ENCODE measurements at places on chromosomes 4 and X. TPM values are rescaled to one million over a fixed set of nuclear protein-coding genes. Genes with fewer than 3 reads are reported as not detected.
A peak's percentile ranks its signal among the peaks of the same experiment; 100 is the strongest.

Gene PRKG2
- polyA plus RNA-seq = 0.15 TPM

Gene SLC6A14
- polyA plus RNA-seq = not detected

Gene CPZ
- 51.0 TPM for polyA plus RNA-seq

Gene RBM47
- 10.3 TPM for polyA plus RNA-seq

Gene GALNTL6
- not detected for polyA plus RNA-seq

Gene VCX3A
- 0.10 TPM for polyA plus RNA-seq

Gene JCHAIN
- 8.9 TPM for polyA plus RNA-seq

Gene RAB40AL
- not detected for polyA plus RNA-seq

Gene RXFP1
- polyA plus RNA-seq = 0.93 TPM

Gene PDE6B
- 2.3 TPM for polyA plus RNA-seq

GRCh38 chr4:84492737-84493091 is 6.4 kb downstream of the NKX6-1 start:
- DNase-seq = no peak

GRCh38 chr4:20528508-20528907 is 171.8 kb upstream of the PACRGL start:
- no peak for DNase-seq

GRCh38 chr4:62804075-62804474 is 1603.9 kb downstream of the ADGRL3 start:
- DNase-seq = no peak

- no peak for DNase-seq
Measured at GRCh38 chrX:23844502-23845138, 61.6 kb downstream of the SAT1 start.

GRCh38 chrX:100373673-100374072 is 36.4 kb downstream of the PCDH19 start:
- DNase-seq = no peak

DNA sequence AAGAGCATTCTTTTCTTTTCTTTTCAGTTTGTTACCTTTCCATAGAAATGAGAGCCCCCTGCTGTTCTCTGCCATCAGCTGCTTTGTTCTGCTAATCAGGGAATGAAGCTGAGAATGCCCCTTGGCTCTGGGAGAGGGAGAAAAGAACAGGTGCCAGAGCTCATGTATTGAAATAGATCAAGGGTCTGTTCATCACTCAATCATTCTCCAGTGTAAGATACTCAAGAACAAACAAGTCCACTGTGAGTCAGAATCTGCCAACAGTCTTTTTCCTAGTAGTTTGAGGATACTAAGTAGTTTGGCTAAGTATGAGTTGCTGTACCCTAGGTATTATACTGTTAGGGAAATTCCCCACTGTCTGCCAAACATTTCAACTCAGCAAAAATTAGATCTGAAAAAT is 144.3 kb downstream of the RTL3 start:
- no peak for DNase-seq

GRCh38 chr4:58093352-58093751 is 983.2 kb upstream of the IGFBP7 start:
- no peak for DNase-seq

GRCh38 chr4:189940178-189941004 is at the start of gene FRG1:
Gene FRG1, plus strand, starts transcription at chr4:189940872. Its CDS starts 138 bp downstream, at chr4:189941010.
- DNase-seq = peak; percentile 98

GRCh38 chr4:16817286-16817685 is 81.2 kb downstream of the LDB2 start:
- no peak for DNase-seq

DNA sequence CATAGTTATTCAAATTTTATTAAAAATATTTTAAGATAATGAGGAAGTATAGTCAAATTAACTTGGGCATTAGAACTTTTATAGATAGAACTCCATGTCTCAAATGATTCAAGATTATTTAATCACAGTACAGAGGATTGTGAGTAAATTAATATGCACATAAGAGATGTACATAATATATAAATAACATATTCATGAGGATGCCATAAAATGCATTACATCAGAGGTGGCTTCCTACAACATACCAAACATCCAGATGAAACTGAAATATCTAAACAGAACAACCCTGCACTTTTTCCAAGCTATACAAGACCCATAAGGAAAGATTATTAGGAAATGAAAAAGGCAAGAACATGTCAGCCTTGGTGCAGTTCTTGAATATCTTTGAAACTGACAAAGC is 91.3 kb upstream of the NAP1L5 start:
- no peak for DNase-seq

DNA sequence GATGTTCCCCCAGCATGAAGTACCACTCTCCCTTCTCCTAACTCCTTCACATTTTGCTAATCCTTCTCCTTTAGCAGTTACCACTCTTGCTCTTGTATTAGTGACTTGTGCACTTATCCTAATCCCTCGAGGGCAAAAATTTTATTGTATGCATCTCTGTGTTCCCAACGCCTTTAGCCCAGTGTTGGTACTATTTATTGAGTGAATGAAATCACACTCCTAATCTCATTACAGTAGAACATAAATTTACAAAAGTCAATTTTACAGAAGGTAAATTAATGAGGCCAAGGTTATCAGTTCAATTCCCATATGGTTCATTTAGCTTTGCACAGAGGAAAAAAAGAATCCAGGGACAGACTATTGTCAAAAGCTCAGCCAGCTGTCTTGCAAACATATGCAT is 178.4 kb downstream of the NR3C2 start:
- no peak for DNase-seq

DNA sequence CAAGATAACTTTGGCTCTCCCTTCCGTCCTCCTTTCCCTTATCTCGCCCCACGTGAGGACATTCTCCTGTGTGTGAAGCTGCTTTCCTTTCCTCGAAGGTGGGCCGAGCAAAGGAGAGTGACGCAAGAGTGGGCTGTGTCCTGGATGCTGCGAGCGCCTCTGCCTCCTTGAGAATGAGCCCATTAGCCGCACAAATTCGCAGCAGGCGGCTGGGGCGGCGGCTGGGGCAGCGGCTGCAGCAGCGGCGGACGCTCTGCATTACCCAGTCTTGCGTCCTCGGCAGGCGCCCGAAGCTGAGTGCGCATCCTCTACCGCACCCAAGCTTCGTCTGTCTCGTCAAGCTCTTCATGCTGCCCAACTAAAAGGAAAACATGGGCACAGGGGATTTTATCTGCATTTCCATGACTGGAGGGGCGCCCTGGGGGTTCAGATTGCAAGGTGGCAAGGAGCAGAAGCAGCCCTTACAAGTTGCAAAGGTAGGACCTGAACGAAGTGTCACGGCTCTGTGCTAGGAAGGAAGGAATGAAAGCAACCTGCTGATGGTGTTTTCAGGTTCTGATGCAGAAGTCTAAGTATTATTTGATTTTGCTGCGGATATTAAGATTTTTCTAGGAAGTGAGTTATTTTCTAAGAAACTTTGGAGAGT is at the start of gene SYNPO2:
Gene SYNPO2, plus strand, starts transcription at position 189 of the 646 bp plus-strand sequence. Its CDS starts 183 bp downstream, at position 372.
- DNase-seq = peak; percentile 92

- no peak for DNase-seq
Measured at GRCh38 chr4:75683482-75684155, 10.4 kb upstream of the G3BP2 start.

DNA sequence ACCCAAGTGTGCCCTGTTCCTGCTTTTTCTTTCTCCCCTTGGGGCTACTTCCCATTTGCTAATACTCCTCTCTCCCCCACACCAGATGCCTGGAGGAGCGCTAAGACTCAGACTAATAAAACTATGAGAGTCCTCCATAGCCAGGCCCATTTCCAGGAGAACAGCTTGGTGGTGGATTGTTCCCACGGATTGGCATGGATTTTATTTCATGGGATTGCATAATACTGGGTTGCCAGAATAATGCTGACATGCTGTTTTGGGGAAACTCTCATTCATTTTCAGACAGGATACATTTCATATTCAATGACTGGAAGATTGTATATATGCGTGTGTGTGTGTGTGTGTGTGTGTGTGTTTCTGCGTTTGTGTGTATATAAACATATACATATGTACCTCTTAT is 447.5 kb upstream of the PITX2 start:
- DNase-seq = no peak

- no peak for DNase-seq
Measured at GRCh38 chr4:99207911-99208718, 10.9 kb downstream of the ADH6 start.

GRCh38 chr4:123652476-123652875 is 255.9 kb downstream of the SPRY1 start:
- DNase-seq = no peak

DNA sequence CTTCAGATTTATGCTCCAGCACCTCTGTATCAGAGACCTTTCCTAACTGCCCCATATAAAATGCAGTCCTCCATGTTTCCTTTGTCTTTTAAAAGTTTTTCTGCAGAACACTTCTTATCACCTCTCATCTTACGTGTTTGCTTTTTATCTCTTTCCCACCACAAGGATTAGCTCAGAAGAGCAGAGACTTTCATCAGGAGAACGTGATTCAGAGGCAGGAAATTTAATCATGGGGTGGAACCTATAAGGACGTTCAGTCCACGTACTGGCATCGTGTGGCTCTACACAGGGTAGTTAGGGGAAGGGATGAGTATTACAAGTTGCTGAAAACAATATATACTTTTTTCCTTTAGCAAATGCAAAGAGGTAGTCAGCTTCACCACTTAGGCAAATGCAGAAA is 98.7 kb downstream of the SORBS2 start:
- DNase-seq = no peak

DNA sequence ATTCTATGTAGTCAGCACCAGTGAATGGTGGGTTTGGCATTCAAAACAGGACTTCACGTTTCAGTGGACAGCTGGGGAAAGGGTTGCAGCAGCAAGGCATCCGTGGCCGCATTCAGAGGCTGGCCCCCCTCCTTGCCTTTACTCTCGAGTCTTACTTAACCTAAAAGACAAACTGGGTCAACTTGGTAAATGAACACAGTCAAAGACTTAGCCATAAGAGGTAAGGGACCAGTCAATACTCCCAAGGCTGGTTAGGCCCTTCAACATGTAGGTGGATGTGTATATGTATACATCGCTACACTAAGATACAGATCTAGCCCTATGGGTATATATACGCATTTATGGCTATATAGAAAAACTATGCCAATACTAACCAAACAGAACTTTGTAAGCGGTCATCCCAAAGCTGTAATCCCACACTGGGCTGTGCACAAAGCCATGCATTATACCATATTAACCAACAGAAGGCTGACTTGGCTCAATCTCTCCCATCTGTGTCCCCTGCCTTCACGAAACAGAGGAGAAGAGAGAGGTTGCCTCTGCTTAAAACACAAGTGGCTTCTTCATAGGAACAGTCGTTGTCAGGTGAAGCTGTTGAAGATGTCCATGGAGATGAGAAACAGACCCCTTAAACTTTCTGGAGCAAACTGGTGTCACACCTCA is 61.9 kb downstream of the TSC22D3 start:
- DNase-seq = no peak

- no peak for DNase-seq
Measured at GRCh38 chrX:3450881-3451570, 104.6 kb upstream of the MXRA5 start.
